ENCODE measurements at places on chromosomes 16 and 17.
A peak's percentile ranks its signal among the peaks of the same experiment; 100 is the strongest.

- DNase-seq, result no peak
These were observed 6.8 kb downstream of the MYO1C start for GRCh38 chr17:1485423-1486376.

DNA sequence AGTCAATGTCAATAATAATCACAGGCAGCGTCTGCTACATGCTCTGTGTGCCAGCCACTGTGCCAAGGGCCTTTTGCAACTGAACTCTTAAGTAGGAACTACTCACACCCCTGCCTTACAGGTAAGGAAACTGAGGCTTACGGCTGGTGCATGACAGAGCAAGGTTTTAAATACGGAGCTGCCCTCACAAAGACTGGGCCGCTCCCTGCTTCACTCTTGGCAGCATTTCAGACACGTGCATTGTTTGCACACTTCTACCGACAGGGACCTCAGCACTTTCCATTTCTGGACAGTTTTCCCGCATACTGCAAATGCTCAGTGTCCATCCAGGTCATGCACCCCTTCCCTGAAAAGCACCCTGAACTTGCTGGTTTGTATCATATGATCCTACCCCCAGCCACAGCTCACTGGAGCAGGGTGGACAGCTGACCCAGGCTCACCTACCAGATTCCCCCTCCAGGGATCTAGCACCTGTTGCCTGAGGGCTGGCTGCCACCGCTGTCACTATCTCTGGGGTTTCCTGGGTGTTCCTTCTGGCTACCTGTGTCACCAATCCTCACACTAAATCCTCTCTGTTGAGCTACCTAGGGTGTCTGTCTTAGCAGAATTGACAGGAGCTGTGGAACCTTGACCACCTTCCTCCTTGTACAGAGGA is 142.9 kb downstream of the C16orf78 start:
- no peak for DNase-seq

- no peak for DNase-seq
These were observed 373.2 kb downstream of the NPIPA8 start for GRCh38 chr16:17963185-17963836.

GRCh38 chr17:44198721-44199552 is 747 bp downstream of the ATXN7L3 start:
- DNase-seq, result peak; percentile 37

DNA sequence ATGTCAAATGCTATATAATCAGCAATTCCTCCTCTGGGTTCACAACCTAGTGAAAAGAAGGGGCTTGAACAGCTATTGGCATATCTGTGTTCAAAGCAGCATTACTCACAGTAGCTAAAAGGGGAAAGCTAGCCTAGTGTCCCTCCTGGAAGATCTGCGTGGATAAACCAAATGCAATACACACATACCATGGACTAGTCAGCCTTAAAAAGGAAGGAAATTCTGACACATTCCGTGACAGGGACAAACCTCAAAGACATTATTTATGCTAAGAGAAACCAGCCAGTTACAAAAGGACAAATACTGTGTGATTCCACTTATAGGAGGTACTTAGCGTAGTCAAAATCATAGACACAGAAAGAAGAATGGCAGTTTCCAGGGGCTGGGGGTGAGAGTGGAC is 90.1 kb downstream of the XYLT1 start:
- DNase-seq, result no peak

DNA sequence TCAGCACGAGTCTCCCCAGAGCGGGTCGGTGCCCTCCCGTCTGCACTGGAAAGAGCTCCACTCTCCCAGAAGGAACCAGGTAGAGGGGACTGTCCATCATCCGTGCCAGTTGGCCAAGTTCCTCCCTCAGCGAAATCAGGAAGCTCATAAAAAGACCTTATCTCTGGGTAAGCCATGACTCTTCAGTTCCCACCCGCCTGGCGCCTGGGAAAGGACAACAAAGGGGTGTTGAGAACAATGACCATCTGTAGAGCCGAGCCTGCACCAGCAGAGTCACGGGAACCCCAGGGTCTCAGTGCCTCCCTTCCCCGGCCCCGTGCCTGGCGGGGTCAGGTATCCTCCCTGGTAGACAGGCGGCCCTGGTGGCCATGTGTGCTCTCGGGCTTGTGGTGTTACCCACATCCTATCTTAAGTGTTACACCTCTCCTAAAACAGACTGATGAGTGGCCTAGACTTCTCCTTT is 190.7 kb downstream of the AXIN2 start:
- DNase-seq, result no peak

- DNase-seq, result no peak
These were observed 31.5 kb downstream of the AP2B1 start for GRCh38 chr17:35618628-35619027.

DNA sequence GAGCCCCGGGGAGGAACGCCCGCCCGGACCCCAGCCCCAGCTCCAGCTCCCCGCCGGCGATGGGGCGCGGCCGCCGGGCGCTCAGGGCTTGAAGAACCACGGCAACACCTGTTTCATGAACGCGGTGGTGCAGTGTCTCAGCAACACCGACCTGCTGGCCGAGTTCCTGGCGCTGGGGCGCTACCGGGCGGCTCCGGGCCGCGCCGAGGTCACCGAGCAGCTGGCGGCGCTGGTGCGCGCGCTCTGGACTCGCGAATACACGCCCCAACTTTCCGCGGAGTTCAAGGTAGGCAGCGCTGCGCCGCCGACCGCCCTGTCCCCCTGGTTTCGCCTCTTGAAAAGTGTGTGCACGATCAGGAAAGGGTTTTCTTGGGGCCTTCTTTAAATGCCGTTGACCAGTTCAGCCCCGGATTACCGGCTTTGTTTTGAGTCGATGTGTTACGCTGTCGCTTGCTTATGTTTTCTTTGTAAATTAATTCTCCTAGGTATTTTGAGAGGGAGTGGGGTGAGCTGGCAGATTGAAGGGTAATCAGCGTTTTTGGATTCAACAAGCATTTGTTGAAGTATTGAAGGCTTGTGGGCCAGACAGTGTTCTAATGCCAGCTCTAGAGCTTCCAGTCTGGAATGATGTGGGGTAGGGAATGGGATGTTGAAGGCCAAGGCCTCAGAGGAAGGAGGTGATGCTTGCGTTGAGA is 681 bp downstream of the USP43 start:
- no peak for DNase-seq

- DNase-seq, result no peak
These were observed 6.5 kb upstream of the HOXB13 start for GRCh38 chr17:48735062-48735351.

- peak; percentile 47 for DNase-seq
These were observed 971 bp downstream of the MINK1 start for GRCh38 chr17:4833941-4834680.

DNA sequence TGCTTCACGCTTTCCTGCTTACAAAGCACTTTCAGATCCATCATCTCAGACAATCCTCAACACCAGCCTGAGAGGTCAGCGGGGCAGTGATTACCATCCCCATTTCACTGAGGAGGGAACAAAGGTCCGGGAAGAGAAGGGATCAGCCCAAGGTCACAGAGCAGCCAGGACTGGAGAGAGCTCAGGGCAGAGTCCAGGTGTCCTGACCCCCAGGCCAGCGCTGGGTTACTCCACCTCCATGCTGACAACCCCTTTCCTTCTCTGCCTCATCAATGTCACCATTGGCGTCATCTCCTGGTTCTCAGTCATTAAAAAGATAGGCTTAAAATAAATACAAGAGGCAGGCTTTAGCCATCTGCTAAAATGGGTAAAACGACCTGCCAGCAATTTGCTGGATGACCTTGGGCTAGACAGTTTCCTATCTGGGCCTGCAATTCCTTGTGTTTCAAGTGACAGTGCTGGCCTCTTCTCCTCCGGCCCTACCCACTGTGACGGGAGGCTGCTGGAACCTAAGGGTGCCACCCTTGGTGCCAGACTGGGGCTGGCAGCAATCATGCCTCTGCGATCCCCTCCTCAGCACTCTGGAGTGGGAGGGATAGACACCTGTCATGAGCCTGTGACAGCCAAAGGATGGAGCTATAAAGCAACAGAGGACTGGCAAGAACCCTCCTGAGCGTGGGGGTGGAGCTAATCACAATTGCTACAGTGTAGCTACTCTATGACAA is 79.5 kb upstream of the CCL1 start:
- DNase-seq, result no peak

DNA sequence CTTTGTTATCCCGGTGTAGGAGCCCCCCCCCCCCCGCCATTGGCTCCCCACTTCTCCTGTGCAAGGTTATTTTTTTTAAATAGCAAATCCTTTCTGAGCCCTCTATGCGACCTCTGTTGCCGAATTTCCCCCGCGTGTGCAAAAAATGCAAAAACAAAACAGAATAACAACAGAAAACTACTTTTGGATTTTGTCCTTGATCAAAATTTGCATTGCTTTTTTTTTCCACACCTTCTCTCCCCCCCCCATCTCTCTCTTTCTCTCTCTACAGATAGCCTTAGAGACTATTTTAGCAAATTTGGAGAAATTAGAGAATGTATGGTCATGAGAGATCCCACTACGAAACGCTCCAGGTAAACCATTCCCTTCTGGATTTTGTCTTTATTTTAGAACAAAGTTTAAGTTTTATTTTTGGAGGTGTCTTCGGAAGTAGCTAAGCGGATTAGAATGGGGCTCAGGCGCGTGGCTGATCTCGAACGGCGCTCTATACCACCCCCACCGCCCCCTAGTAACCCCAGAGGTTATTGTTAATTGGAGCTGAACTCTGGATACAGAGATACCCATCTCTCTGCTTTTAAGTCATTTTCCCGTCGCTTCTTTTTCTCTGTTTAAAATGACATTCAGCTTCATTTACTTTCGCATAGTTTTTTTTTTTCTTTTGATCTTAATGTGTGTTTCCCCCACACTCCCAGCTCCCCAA is 1.0 kb downstream of the MSI2 start:
- DNase-seq, result no peak
